Cortex of kidney (tissue), 1 donor: ENCODE measurements at places on chromosomes 16 and 17.

DNA sequence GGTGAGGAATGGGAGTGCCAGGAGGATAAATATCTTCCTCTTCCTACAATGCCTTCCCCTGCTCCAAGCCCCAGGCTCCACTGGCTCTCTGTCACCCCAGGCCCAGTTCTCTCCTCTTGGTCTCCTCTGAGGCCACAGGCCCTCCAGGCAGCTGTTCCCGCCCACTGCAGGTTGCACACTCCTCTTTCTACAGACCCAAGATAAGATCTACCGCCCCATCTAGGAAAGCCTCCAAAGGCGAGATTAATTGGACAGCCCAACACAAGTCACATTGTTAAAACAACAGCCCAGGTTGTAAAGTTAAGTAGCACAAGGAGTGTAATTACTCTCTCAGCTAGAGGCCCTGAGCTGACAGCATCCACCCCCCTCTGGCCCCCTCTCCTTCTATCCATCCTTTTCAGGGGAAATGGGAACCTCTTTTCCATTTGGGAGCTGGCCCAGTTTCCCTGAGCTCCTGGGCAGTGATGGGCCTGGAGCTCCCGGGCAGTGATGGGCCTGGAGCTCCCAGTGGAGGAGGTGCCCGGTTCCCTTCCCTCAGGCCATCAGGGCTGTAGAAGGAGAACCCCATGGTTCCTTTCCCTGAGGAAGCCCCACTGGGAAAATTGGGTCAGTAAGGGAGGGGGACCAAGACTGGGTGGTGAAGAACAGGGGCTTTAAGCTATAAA is 7.3 kb downstream of the DLX4 start:
- DNase-seq, result no peak

- no peak for DNase-seq
These were observed at the start of gene TLCD3A for GRCh38 chr17:732067-732901. Gene TLCD3A (plus strand): TSS chr17:732596. CDS start chr17:732648, 52 bp downstream.

DNA sequence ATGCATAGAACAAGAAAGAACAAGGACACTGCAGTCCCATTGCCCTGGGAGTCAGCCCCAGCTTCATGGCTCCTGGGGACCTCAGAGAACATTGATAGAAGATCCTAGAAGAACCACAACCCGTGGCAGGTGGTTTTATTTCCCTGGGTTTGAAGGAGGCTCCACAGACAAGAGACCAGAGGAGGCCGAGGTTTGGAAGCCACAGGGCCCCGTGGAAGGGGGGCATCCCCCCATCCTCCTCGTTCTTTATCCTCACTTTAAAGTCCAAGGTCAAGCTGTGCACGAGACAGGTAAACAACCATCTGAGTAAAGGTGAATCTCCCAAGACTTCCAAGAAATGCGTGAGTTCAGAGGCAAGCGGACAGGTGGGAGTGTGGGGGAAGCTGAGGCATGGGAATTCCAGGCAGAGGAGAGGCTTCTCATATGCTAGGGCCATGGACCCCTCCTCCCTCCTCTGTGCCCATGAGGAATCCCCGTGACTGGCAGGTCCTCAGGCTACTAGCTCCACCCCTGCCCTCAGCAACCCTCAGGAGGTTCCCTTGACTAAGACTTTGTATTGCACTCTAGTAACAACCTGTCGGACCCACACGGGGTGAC is 849 bp upstream of the SULT1A1 start:
- no peak for DNase-seq

DNA sequence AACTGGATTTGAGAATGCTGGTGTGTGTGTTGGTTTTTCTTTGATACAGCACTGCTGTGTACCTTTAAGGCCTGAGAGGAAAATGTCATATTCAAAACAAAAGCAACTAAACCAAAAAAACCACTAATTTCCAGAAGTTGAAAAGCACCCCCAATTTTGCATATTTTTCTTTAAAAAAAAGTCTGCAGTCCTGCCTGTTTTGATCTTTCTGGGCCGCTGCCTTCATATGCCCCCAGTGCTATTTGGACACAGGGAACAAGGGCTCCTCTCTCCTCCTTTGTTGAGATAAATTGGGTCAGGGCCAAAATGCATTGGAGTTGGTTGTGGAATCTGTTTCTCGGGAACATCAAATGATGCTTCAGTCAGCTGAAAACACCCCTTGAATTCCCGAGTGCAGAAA is 26.9 kb downstream of the GPT2 start:
- no peak for DNase-seq

GRCh38 chr17:77690271-77691161 is 268.0 kb upstream of the TNRC6C start:
- DNase-seq, result no peak

- no peak for DNase-seq
These were observed 962.4 kb upstream of the SOX9 start for GRCh38 chr17:71158437-71158836.

DNA sequence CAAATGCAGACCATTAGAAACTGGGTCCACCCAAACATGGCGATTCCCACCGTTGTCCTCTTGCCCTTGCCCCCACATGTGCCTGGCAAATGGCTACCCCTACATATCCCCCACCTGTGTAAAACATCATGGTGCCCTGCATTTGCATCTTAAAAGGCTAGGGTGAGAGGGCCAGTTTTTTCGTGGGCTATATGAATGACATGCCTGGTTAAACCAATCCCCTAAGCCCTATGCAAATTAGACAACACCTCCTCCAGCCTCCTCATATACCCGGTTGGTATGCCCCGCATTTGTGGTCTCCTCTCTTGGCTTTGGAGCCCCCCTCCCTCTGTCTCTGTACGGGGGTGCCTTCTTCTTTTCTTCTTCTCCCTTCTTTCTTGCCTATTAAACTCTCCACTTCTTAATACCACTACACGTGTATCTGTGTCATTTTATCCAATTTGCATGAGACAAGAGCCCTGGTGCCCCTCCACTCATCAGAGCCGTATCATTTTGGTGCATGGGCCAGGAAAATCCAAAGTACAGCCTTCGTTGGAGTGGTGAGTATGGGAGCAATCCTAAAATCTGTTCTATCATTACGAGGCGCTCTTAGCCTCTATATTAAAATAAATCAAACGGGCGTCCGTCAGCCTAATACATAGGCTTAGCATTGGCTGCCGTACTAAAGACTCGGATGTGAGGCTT is 30.1 kb downstream of the QPRT start:
- no peak for DNase-seq

DNA sequence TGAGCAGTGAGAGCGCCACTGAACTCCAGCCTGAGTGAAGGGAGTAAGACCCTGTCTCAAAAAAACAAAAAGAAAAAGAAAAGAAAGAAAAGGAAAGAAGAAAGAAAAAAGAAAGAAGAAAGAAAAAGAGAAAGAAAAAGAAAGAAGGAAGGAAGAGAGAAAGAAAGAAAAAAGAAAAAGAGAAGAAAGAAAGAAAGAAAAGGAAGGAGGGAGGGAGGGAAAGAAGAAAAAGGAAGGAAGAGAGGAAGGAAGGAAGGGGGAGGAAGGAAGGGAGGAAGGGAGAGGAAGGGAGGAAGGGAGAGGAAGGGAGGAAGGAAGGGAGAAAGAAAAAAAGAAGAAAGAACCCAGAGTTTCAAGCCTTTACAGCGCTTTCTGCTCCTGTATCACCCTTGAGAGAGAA is 19.1 kb downstream of the GINS3 start:
- DNase-seq, result no peak

DNA sequence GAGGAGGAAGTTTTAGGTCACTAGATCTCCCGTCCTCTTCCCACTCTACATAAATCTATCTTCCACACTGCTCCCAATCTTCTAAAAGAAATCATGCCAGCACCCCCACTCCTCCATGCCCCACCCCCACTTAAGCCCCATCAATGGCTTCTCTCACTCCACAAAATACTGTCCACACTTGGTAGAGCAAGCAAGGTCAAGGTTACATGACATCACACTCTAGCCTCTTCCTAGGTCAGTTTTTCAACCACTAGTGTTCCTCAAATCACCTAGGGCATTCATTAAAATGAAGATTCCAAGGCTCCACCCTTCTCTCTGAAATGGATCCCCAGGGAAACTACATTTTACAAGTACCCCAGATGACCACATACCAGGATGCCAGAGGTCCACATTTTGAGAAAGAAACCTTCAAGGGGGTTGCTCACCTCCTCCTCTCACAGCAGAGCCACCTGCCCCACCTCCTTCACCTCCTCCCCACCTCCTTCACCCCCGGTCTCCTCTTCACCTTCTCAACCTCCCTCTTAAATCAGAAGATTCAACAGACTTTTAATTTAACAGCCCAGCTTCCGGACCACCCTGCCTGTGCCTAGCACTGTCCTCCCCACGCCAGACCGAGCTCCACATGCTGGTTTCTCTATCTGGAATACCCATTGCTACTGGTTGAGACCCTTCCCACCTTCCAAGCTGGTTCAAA is 3.2 kb downstream of the AMFR start:
- no peak for DNase-seq

DNA sequence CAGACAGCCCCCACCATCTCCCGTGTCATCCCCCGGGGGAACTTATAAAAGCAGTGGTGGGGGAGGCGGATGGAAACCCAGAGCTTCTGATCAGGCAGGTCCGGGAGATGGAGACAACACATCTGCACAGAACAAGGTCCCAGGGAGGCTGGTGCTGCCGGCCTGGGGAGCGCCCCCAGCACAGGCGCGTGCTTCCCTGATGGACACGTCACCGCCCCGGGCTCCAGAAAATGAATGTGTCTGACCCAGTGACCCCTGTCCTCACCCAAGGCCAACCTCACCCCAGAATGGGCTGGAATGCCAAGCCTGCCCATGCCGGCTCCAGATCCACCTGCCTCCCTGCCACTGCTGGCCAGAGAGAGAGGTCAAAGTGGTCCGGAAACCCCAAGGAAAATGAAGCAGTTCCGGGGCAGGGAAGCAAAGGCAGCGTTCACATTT is 12.5 kb downstream of the SLC7A5 start:
- DNase-seq, result no peak

DNA sequence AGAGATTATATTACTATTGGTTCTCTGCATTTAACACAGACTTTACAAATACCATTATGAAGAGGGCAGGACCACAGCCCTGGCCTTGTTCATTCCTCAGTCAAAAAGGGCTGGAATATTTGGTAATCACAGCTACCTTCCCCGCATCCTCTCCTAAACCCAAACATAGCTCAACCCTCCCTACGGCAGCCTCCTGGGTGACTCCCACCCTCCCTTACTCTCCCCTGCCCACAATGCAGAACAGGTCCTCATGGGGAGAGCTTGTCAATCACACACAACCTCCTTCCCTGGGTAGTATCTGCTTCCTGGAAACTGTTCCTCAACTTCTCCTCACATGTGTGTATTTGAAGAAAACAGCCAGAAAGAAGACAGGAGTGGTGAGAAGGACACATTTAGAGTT is 224.2 kb downstream of the C16orf78 start:
- no peak for DNase-seq

DNA sequence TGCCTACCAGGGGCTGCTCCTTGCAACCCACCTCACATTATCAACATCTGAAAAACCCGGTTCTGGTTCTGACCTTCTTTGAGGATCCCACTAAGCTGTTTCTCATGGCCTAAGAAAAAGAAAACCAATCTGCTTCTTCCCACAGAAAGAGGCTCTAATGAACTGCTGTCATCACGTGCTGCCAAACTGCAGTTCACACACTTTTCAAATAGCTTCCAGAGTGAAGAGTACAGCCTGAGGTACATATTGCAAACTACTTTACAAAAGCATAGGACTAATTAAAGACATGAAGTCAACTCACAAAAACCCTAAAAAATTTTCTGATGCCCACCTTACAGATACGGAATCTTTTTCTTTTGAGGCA is 36.7 kb downstream of the SMG6 start:
- no peak for DNase-seq

- no peak for DNase-seq
These were observed 3.0 kb downstream of the RHBDF2 start for GRCh38 chr17:76497979-76498875.

GRCh38 chr16:1392826-1393225 is 21.7 kb downstream of the UNKL start:
- no peak for DNase-seq

DNA sequence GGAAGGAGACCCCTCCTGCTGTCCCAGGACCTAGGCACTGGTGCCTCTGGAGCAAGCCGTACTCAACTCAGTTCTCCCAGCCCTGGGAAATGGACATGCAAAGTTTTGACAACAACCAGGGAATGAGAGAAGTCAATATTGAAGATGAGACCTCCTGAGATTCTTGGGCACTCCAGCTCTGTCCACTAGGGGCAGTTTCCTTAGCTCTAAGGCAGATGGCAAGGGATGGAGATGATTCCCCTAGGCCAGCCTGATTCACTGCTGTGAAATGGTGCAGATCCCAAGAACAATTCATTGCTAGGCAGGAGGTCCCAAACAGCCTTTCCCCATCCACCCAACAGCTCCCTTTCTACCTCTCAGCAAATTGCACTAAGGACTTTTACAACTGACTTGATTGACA is 20.5 kb upstream of the SDR42E2 start:
- no peak for DNase-seq

GRCh38 chr16:48462106-48462740 is 77.0 kb upstream of the SIAH1 start:
- no peak for DNase-seq

- no peak for DNase-seq
These were observed 2.6 kb upstream of the TMEM219 start for GRCh38 chr16:29959293-29959692.
